ENCODE measurements at places on chromosomes 7 and 10. TPM values are rescaled to one million over a fixed set of nuclear protein-coding genes. Genes with fewer than 3 reads are reported as not detected.

GRCh38 chr7:118005026-118005425 is 131.8 kb upstream of the CTTNBP2 start:
- H3K27ac ChIP-seq, result no peak overlapping the region
- no peak overlapping the region for H3K4me3 ChIP-seq
- no peaks in the 10 kb centered on the region for H3K27me3 ChIP-seq
- H3K36me3 ChIP-seq, result no peaks in the 10 kb centered on the region
- DNase-seq, result no peak

UNC5B gene
- 135 TPM for total RNA-seq

GRCh38 chr7:5310822-5311405 is 28.2 kb downstream of the SLC29A4 start:
- H3K4me1 ChIP-seq, result no peaks in the 10 kb centered on the region
- H3K36me3 ChIP-seq, result peaks cover 27% of the 10 kb centered on the region
- no peaks in the 10 kb centered on the region for H3K27me3 ChIP-seq
- no peak overlapping the region for H3K27ac ChIP-seq

DNA sequence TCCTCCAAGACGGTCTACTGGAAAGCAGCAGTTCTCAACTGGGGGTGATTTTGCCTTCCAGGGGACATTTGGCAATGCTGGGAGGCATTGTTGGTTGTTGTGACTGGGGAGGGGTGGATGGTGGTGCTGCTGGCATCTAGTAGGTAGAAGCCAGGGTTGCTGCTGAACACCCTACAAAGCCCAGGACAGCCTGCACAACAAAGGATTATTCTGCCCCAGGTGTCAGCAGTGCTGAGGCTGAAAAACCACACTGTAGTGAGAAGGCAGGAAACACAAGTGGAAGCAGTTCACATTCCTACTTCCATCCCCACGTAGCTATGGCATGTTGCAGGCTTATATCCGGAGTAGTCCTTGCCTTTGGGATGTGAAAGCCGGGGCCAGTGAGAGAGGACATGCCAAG is 86.9 kb downstream of the AOAH start:
- no peaks in the 10 kb centered on the region for H3K36me3 ChIP-seq
- H3K27ac ChIP-seq, result no peak overlapping the region
- DNase-seq, result no peak
- no peaks in the 10 kb centered on the region for H3K4me1 ChIP-seq
- H3K27me3 ChIP-seq, result peaks cover 5% of the 10 kb centered on the region
- no peak overlapping the region for H3K4me3 ChIP-seq

PRTFDC1 gene
- 5.3 TPM for total RNA-seq

SGCE gene
- 59.8 TPM for total RNA-seq
